ENCODE measurements at places on chromosomes 6 and 20. TPM values are rescaled to one million over a fixed set of nuclear protein-coding genes. Genes with fewer than 3 reads are reported as not detected.
A peak's percentile ranks its signal among the peaks of the same experiment; 100 is the strongest.

DNA sequence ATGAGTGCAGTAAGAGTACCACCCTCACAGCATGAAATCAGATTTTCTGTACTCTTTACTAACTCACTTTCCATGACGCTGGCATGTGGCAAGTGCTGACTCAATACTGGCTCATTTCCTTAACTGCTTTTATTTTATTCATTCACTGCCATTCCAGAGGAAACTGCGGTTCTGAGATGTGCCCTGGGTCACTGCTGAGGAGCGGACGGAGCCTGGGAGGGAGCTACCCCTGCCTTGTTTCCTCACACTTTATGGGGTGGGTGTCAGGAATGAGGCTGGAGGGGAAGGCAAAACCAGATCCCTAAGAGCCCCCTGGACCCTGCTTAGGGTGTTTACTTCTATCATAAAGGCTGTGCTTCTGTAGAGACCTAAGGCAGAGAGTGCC lies 14.4 kb downstream of the NT5E start:
- peak; percentile 99 for DNase-seq

- DNase-seq = no peak
Observed at GRCh38 chr20:8012724-8013123, 6.8 kb downstream of the TMX4 start.

GRCh38 chr6:138403324-138403800 lies 661 bp upstream of the HEBP2 start:
- no peak for DNase-seq

- peak; percentile 88 for DNase-seq
Observed at GRCh38 chr6:12348530-12349511, 58.7 kb downstream of the EDN1 start.

DNA sequence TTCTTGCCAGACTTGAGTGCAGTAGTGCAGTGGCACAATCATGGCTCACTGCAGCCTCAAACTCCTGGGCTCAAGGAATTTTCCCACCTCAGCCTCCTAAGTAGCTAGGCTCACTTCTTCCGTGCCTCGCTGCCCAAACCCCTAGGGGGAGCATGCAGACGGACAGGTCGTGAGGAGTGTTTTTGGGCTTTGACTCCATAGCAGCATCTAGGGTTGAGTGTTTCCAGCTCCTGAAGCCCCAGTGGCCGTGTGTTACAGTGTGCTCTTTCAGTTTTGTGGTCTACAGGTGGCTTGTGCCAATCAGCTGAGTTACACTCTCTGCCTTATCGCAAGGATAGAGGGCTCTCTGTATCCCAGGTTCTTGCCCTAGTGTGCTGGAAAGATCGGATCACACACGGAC lies 33.4 kb downstream of the NCOA3 start:
- no peak for DNase-seq

GRCh38 chr20:59412181-59412580 lies 111.8 kb downstream of the EDN3 start:
- no peak for DNase-seq

SLC22A3 gene
- 0.57 TPM for total RNA-seq

FGD2 gene
- total RNA-seq = not detected

Data from astrocyte (in vitro differentiated cells and primary cell).